ENCODE measurements at places on chromosomes 6 and 20.

DNA sequence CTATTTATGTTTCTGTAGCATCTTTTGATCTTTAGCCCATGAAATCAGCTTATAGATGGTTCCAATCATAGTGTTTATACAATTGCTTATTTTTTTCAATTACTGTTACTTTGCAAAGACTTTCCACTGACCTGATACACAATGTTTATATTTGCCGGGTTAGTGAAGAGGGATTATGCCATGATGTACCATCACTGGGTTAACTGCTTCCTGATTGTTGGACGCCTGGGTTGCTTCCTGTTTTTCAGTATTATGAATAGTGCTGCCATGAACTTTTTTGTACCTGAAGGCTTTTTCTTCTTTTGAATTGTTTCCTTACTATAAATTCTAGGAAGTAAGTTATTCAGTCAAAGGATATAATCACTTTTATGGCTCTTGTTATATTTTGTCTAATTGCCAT is 6.9 kb downstream of the MANBAL start:
- DNase-seq = no peak

GRCh38 chr6:157126183-157127098 is 196.9 kb downstream of the TMEM242 start:
- DNase-seq = no peak

DNA sequence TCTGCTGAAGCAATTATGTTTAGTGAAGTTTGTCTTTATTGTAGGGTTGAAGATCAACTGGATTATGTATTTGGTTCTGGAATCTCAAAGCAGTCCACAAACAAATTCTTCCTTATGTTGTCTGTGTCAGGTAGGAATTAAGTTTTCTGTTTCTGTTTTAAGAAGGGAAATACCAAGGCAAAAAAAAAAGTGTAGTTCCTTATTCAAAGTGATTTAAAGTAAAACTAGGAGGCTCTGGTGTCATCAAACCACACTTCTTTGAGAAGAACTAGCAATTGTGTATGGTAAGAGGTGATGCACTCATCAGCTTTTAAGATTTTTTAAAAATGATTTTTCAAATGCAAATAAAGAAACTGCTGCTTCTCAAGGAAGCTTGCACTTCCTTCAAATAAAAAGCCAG is 1.9 kb downstream of the FAM135A start:
- no peak for DNase-seq

DNA sequence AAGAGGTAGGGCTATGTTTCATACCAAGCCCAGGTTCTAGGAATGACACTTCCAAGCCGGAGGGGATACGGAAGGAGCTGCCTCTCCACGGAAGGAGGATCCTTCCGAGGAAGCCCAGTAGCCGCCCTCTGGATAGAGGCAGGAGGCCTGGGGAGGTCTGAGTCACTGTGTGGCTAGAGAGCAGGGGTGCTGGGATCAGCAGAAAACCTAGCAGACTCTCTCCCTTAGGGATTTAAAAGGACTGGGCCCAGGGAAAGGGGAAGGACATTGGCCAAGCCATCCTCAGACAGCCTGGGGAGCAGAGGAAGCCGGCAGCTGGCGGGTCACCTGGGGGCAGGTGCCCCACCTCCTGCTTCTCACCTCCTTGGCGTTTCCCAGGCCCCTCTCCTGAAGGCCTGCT is 36.6 kb upstream of the NFATC2 start:
- DNase-seq = no peak

DNA sequence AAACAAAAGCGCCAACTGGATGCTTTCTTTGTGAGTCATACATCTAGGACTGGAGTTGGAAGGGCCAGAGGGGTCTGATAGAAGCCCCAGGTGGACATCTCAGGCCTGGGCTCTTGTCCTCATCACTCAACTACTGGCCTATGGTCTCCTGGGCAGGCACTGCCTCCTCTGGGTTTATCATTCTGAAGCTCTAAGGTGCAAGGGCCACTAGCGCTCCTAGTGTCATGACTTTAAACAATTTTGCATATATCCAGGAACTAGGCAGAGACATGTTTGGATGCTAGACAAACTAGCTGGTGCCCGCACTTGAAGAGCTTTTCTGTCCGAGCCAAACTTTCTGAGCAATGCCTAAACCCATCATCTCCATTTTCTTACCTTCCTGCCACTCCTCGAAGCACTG is 72.3 kb downstream of the CD164 start:
- DNase-seq = no peak

DNA sequence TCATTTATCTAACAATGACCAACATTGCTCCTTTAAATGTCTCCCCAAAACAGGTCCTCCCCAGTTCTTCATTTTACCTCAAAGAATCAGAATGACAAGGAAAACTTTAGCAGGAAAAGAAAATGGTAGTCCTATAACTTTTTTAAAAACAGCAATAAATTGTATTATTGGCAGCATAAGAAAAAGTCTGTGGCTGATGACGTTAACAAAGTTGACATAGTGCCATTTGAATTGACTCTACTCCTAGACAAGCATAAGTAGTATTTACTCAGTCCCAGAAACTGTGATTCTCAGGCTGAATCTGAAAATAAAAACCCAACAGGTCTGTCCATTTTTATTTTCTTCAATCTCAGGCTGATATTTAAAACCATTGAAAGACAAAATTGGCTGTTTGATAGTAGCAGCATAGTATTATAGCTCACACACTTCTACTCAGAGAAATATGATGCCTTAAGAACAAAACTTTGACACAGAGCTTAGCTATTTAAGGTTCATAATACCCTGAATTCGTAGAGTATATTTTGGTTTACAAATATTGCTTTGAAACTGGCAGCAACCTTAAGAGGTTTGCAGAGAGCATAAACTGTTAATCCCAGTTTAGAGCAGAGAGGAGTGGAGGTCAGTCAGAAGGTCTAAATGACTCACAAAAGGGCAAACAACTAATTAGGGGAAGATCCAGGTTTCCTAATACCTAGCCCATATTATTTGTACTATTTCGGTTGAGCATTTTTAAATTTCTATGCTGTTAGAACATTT is 35.0 kb upstream of the TENT5A start:
- no peak for DNase-seq

GRCh38 chr6:159931112-159931511 is 37.8 kb upstream of the IGF2R start:
- DNase-seq = no peak

GRCh38 chr20:25738198-25738597 is 41.5 kb upstream of the ZNF337 start:
- DNase-seq = no peak

GRCh38 chr20:52102559-52102958 is 89.0 kb downstream of the ZFP64 start:
- no peak for DNase-seq

GRCh38 chr20:64006902-64007301 is 26.0 kb downstream of the PRPF6 start:
- no peak for DNase-seq

- no peak for DNase-seq
Measured at GRCh38 chr6:145865175-145865574, 50.6 kb upstream of the FBXO30 start.

DNA sequence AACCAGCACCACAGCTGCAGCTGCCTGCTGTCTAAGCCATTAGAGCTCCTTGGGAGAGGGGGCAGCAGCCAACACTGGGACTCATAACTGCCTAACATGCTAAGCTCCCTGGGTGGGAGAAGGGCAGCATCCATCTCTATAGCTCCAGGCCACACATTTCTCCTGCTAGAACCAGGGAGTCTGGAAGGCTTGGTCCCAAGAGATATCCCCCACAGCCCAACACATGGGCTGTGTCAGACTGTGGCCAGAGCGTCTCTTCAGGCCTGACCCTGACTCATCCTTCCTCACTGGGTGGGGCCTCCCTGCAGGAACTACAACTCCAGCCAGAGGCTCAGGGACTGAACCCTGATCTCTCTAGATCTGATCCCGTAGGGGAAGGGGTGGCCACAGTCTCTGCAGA is 411.1 kb downstream of the HDGFL1 start:
- DNase-seq = no peak

GRCh38 chr20:2307136-2307535 is 11.3 kb downstream of the TGM3 start:
- DNase-seq = no peak

- DNase-seq = no peak
Measured at GRCh38 chr6:168078943-168079405, at the start of gene FRMD1. FRMD1 (minus strand) TSS chr6:168079212; CDS start chr6:168079094, 118 bp downstream.

DNA sequence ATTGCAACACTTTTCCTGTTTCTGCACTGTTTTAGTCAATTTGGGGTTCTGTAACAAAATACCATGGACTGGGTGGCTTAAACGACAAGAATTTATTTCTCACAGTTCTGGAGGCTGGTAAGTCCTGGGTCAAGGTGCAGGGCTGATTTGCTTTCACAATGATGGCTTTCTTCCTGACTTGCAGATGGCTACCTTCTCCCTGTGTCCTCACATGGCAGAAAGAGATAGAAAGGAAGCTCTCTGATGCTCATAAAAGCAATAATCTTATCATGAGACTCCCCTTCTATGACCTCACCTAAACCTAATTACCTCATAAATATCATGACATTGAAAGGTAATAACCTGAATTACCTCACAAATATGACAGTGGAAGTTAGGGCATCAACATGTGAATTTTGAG is 511.5 kb upstream of the CITED2 start:
- DNase-seq = no peak

- DNase-seq = no peak
Measured at GRCh38 chr6:105209950-105210706, 30.3 kb upstream of the POPDC3 start.

DNA sequence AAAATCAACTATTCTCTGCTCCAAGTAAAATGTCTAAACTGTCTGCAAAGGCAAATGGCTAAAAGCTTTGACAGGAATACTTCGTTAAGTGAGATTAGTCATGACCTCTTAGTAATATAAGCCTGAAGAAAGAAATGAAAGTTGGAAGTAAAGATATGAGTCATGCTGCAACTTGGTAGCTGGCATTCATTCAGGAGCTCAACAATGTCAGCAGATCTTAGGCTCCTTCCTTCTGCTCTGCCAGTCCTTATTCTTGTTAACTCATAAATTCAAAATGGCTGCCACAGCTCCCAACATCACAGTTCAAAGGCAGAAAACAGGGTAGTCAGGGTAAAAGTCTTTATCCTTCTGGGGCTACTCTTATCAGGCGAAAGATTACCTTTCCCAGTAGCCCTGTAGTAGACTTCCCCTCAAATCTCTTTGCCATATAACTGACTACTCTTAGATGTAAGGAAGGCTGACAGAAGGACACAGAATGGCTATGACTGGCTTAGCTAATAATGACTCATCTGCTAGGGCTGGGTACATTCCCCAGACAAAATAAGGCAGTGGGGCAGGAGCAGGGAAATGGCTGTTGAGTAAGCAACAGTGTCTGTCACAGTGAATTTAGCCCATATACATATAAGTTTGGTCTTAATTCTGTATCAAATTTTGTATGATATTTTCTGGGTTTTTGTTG is 24.4 kb upstream of the C6orf62 start:
- DNase-seq = no peak

GRCh38 chr6:127880429-127880828 is 20.4 kb downstream of the THEMIS start:
- no peak for DNase-seq

DNA sequence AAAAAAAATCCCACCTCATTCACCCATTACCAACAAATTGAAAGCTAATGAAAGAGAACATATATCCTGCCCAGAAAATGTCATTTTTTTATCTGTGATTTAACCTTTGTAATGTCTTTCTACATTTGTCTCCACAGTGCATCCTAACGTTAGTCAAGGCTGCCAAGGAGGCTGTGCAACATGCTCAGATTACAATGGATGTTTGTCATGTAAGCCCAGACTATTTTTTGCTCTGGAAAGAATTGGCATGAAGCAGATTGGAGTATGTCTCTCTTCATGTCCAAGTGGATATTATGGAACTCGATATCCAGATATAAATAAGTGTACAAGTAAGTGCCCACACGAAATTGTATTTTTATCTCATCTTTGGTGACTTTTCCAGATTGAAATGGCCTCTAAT is 30.0 kb downstream of the RSPO3 start:
- DNase-seq = no peak

DNA sequence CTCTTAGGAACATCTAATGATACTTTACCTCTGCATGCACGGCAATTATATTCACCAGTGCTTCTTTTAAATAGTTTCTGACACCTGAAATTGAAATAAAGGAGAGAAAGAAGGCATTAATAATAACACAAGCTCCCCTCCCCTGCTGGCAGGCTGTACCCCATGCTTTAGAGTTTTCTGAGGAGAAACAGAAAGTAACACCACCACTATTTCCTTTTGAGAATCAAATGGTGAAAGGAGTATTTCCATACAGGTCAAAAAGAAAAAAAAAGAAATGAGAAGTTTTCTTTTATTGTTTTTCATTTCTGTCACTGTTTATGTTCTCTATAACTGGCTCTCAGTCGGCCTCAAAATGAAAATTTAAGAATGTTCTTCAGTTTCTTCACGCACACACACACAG is 108.1 kb downstream of the IRF4 start:
- no peak for DNase-seq

GRCh38 chr6:158322724-158323560 is 10.7 kb downstream of the TULP4 start:
- DNase-seq = no peak

DNA sequence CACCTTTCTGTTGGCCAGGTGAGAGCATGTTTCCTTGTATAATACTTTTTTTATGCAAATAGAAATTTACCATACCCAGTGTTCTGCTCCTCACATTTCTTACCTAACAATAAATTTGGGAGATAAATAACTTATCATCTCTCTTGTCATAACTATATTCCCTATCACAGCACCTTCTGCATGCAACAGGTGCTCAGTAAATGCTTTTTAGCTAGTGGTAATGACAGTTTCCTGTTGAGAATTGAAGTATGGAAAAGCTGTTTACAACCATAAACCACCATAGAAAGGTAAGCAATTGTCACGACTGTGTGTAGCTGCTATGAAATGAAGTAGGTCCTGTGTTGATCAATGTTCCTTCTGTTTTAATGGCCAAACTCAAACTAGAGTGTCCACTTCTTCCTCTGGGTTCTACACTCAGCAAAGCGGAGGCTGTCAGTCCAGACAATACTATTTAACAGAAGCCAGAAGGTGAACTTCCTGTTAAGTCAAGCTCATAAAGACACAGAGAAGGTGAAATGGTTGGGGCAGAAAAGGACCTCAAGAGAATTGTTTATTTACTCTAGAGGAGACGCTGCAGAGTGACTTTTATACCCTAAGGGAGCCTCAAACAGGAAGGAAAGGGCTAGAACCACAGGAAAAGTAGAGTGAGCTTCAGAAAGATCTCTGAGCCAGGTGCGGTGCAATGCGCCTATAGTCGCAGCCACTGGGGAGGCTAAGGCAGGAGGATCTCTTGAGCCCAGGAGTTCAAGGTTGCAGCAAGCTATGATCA is 84.0 kb upstream of the SLC22A16 start:
- no peak for DNase-seq

- DNase-seq = no peak
Measured at GRCh38 chr20:62423326-62423706, 4.0 kb downstream of the RBBP8NL start.

- no peak for DNase-seq
Measured at GRCh38 chr6:3745566-3746118, 5.9 kb downstream of the PXDC1 start.

DNA sequence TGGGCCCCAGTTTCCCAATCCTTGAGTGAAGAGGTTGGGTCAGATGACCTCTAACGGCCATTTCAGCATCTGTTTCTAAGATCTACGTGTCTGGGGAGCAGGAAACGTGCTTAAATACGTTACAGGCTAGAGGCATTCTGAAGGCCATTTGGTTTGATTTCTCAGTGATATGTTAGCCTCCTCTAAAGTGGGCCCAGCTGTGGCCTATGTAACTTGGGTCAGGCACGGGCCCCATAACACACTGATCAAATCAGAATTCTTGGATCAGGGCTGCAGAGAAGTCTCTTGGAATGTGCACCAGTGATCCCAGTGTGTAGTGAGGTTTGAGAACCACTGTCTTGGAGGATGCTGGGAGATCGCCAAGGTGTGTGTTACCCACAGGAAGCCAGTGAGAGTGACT is 36.1 kb upstream of the TGM3 start:
- no peak for DNase-seq
